ENCODE measurements at places on chromosomes 4 and X. TPM values are rescaled to one million over a fixed set of nuclear protein-coding genes. Genes with fewer than 3 reads are reported as not detected.

DNA sequence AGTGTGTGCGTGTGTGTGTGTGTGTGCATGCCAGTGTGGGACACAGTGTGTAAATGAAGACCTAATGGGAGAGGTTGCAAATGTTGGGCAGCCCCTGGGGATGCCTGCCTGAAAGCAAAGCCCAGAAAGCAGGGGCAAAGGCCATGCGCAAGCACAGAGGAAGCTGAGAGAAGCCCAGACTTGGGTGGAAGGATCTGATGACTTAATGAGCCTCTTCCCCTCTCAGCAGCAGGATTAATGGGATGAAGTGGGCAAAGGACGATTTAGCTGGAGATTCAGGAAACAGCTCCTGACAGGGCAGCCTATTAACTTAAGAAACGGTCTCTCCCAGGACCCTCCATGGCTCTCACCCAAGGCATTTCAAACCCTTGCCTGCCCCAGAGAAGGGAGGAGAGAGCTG is 107.3 kb downstream of the EFNB1 start:
- no peak for DNase-seq

GRCh38 chrX:1725472-1725871 is 110.6 kb downstream of the ASMT start:
- no peak for DNase-seq

GRCh38 chr4:182826391-182826790 is 90.8 kb downstream of the DCTD start:
- no peak for DNase-seq

The S100G gene
- total RNA-seq, result not detected

DNA sequence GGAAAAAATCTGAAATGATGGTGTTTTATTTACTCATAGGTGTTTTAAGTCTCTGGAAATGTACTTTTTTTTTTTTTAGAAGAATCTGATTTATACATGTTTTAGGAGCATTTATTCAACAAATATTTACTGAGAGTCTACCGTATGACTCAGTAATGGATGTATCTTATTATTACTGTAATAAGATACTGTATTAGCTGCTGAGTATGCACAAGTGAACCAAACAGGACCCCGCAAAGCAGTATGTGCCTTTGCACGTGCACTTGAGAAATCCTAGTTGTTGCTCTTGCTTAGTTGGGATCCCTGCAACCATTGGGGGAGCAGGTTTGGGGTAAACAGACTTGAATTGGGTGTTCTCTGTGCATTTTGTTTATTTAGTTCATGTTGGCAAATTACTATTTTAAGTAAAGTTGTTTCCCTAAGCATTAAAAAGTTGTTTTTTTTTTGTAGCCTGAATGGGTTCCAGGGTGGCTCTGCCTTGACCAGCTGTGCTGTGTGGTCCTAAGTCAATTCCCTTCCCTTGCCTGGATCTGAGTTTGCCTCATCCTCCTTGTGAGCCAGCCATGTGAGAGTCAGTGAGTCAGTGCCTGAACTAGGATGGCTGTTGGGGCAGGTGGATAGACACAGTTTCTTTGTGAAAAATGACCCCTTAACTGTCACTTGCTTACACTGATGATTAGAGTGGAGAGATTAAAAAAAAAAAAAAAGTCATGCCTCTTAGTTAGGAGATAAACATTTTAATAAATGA is 27.7 kb downstream of the DCUN1D4 start:
- DNase-seq, result no peak

The VMA21 gene
- 60.4 TPM for total RNA-seq

GRCh38 chr4:122854447-122855352 is 28.1 kb downstream of the FGF2 start:
- peak; percentile 48 for DNase-seq

The ADRA2C gene
- 11.7 TPM for total RNA-seq

GRCh38 chrX:72002875-72003274 is 92.2 kb downstream of the NHSL2 start:
- peak; percentile 37 for DNase-seq

GRCh38 chrX:71547339-71547738 is 14.4 kb downstream of the OGT start:
- DNase-seq, result no peak

- no peak for DNase-seq
Measured at GRCh38 chr4:73067971-73068394, 1.5 kb downstream of the COX18 start.

GRCh38 chrX:80816051-80816450 is 6.4 kb upstream of the BRWD3 start:
- DNase-seq, result no peak

The TCEAL7 gene
- total RNA-seq, result 0.71 TPM

The BEX3 gene
- 525 TPM for total RNA-seq

DNA sequence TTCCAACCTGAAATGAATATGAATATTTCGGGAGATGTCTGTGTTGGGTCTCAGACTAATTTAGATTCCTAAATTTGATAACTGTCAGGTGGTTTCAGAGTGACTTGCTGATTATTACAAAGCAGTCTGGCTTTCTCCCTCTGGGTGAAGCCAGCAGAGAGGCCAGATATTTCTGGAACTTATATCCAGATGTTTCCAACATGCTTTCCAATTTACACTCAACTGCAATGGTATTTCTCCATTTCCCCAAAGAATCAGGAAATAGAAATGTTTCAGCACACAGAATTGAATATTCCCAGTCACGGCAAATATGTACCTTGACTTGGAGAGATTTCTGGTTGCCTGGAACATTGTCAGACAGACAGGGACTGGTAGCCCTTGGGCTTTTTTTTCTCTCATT is 48.5 kb upstream of the EGFL6 start:
- DNase-seq, result no peak

DNA sequence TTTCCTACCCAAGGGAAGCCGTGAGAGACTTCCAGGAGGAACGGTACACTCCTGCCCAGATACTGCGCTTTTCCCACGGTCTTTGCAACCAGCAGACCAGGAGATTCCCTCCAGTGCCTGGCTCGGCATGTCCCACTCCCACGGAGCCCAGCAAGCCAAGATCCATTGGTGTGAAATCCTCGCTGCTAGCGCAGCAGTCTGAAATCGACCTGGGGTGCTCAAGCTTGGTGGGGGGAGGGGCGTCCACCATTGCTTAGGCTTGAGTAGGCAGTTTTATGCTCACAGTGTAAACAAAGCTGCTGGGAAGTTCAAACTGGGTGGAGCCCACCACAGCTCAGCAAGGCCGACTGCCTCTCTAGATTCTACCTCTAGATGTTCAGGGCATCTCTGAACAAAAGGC is 284.8 kb upstream of the FGF13 start:
- no peak for DNase-seq

- DNase-seq, result no peak
Measured at GRCh38 chrX:13432414-13433297, 112.8 kb upstream of the ATXN3L start.

DNA sequence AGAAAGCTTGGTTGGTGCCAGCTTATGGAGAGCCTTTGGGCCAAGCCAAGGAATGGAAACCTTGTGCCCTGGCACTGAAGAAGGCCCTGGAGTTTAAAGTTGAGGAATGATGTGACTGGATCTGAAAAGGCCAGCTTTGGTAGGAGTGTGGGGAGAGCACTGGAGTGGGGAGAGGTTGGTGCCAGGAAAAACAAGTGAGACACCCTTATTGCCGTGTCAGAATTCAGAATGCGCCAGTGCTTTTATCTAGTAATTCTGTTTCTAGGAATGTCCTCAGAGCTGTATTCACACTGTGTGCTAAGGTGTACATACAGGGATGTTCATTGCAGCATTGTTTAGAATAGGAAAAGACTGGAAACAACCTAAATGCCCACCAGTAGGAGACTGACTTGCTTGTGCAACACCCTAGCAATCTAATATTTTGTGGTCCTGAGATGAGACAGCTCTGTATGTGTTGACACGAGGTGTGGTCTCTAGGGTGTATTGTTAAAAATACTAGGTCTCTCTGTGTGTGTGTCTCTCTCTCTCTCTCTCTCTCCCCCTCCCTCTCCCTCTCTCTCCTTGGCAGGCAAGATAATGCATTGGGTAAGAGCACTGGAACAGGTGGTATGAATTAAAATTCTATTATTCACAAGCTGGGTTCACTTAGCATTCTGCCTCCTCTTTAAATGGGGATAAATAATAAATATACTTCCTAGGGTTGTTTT is 107.8 kb downstream of the GATB start:
- DNase-seq, result peak; percentile 53

GRCh38 chrX:151153086-151153485 is 23.3 kb upstream of the GPR50 start:
- no peak for DNase-seq

Data from G401 (cell line).